Type B pancreatic cell (in vitro differentiated cells): ENCODE measurements at places on chromosomes 12 and 14.
A peak's percentile ranks its signal among the peaks of the same experiment; 100 is the strongest.

- no peak for DNase-seq
Measured at GRCh38 chr14:50726372-50727107, 58.4 kb upstream of the SAV1 start.

- no peak for DNase-seq
Measured at GRCh38 chr14:32571995-32572866, 243.1 kb downstream of the AKAP6 start.

GRCh38 chr14:103059556-103059955, 2.2 kb upstream of the CDC42BPB start:
- no peak for DNase-seq

- no peak for DNase-seq
Measured at GRCh38 chr12:66495709-66496108, 183.2 kb downstream of the GRIP1 start.

GRCh38 chr14:71824816-71825215, 107.4 kb upstream of the RGS6 start:
- no peak for DNase-seq

- no peak for DNase-seq
Measured at GRCh38 chr14:62015243-62015642, 253.0 kb downstream of the SNAPC1 start.

DNA sequence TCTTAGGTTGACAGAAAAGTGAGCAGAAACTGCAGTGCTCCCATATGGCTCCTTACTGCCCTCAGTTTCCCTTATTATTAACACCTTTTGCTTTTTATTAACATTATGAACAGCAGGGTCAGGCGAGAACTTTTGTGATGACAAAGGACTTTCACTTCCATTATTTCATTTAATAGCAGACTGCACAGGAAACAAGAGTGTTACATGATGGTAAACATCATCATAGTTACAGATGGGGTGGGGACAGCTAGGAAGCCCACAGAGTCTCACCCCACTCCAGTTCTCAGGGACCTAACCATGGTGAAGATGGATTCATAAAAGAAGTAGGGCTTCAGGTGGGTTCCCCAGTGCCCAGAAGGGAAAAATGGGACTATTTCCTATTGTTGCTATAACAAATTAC, 110.1 kb upstream of the PELI2 start:
- DNase-seq: no peak

- DNase-seq: no peak
Measured at GRCh38 chr12:128098730-128099129, 168.2 kb upstream of the TMEM132C start.

DNA sequence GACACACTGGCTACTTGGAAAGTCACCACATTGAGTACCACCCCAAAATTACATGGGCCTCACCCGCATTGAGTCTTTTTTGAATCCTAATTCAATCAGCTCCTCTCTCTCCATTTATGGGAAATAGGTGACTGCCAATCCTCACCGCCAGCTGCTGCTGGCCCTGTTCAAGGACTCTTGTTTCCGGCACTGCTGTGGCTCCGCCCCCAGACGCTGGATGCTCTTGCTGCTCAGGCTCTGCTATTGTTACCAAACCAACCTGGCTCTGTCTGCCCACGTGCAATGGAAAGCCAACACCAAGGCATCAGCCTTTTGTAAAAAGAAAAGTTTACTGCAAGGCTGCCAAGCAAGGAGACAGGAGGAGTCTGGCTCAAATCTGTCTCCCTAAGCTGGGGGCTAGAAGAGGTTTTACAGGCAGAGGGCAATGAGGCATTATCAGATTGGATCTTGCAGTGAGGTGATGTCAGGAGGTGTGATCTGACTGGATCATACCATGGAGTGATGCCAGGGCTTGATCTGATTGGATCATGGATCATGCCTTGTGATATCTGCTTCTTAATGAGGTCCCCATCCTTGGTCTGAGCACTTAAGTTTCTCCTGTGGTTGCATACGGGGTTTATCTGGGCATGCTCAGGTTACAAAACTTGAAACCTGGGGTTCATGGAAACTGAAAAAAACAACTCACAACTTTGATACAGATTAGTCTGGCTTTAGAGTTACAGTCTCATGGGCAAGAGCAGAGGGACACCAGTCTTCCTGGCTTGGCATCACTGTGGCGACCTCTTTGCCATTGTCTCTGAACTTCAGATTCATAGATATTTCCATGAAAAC, 117.1 kb upstream of the SLC35F4 start:
- DNase-seq: no peak

GRCh38 chr12:14896521-14897169, 11.0 kb upstream of the MGP start:
- no peak for DNase-seq

GRCh38 chr14:83988275-83988674, 1541.7 kb upstream of the FLRT2 start:
- no peak for DNase-seq

- no peak for DNase-seq
Measured at GRCh38 chr12:56143217-56143616, 9.2 kb upstream of the MYL6B start.

DNA sequence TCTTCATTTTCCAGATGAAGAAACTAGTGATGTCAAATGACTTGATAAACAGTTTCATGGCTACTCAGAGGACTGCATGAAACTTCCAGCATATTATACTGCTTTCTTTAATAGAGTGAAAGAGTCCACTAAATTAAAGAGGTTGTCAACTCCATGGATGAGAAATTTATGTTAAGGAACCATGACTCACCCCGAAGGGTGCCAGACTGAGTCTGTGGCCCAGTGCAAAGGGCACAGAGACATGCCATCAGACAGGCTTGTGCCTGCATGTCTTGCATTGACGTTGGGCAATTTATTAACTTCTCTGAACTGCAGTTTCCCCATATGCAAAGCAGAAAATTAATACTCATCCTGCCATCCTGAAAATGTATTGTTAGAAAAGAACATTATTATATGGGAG, 382.4 kb downstream of the APAF1 start:
- DNase-seq: no peak

DNA sequence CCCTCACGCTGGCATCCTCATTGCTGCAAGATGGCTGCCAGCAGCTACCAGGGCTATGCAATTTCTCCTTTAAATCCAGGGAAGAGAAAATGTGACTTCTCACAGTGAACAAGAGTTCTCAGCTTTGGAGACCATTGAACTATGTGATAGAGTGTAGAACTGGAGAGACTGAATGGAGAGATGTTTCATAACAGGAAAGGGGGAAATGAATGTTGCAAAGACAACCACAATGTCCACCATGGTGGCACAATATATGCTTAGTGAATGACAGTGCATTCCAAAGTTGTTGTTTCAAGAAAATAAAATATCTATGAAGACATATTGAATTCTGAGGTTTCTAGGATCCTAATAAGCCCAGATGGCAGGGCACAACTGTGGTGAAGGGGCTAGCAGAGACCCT, 13.2 kb upstream of the COCH start:
- no peak for DNase-seq

DNA sequence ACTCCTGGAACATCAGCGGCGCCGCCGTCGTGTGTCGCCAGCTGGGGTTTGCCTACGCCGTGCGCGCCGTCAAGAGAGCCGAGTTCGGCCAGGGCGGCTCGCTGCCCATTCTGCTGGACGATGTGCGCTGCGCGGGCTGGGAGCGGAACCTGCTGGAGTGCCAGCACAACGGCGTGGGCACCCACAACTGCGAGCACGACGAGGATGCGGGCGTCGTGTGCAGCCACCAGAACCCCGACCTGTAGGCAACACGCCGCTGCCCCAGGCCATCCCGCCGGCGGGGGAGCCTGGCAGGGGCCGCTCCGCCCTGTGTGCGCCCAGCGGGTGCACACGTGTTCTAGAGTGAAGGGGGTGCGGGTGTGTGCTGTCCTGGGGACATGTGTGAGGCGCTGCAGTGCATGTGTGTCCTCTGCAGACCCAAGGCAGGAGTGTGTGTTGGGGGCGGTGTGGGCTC, 8.7 kb upstream of the CYP46A1 start:
- no peak for DNase-seq

- no peak for DNase-seq
Measured at GRCh38 chr12:67592228-67593011, 56.1 kb upstream of the DYRK2 start.

GRCh38 chr12:127145929-127146789, 1120.8 kb upstream of the TMEM132C start:
- no peak for DNase-seq

DNA sequence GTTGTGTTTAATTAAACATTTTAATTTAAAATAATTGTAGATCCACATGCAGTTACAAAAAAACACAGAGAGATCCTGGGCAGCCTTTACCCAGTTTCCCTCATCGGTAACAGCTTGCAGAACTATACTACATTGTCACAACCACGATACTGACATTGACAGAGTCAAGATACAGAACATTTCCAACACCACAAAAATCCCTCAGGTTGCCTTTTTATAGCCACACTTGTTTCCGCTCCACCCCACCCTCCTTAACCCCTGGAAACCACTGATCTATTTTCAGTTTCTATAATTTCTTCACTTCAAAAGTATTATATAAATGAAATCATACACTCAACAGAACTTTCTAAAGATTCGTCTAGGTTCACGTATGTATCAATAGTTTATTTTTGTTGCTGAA, 458.8 kb upstream of the SOX5 start:
- no peak for DNase-seq

DNA sequence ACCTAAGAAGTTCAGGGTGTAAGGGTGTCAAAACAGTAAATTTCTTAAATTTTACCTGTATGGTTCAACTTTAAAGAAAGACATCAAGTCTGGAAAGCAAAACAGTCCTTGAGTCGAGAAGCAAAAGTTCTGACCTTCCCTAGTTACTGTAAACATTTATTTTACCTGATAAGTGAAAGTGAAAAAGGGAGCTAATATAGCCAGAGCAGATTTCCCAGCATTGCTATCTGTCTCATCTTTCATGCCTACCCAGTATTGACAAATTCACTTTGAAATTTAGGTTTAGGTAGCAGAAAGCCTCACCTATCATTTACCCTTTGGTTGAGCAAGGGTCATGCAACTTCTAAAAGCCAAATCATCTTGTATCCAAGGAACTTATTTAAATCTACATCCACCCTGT, 24.5 kb downstream of the SLC38A4 start:
- no peak for DNase-seq

DNA sequence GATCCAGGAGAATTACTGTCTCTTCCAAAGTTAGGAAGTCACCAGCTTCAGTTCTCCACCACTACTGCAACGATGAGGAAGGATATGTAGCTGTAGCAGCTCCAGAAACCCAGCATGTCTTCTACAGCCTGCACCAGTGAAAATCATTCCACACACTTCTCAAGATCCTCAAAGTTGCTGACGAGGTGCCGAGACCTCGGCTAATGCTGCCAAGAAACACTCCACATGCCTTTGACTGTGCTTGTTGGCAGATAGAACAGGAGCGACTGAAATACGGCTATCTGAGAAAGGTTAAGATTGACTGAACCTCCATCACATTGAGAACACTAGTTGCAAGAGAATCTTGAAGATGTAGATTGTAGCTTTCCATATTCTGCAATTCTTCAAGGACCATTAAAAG, 241.9 kb downstream of the PPFIA2 start:
- DNase-seq: no peak

DNA sequence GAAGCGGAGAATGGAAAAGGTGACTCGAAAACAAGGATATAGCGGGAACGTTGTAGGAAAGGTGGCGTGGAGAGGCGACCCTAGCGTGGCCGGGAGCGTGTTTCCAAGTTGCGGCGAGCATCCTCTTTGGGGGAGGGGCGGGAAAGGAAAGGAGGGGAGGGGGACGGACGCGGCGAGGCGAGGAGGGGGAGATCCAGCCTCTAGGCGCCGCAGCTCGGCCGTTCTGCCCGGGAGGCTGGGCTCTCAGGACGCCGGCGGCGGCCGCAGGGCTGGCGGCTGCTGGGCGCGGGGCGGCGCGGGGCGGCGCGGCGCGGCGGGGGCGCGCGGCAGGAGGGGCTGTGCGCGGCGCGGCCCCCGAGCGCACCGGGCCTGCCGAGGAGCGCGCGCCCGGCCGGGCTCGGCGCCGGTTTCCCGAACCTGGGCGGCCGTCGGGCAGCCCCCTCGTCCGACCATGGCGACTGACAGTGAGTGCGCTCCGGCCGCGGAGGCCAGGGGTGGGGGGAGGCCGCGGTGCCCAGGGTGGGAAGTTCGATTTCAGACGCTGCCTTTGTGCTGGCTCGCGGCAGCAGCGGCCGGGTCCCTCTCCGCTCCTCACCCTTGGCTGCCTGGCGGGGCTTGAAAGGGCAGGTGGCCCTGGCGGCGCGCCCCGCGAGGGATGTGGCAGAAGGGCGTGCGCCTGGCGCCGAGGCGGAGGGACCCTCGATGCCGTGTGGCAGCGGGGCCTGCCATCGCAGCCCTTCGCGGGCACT, 50.3 kb downstream of the SNAPC1 start:
- DNase-seq: no peak

DNA sequence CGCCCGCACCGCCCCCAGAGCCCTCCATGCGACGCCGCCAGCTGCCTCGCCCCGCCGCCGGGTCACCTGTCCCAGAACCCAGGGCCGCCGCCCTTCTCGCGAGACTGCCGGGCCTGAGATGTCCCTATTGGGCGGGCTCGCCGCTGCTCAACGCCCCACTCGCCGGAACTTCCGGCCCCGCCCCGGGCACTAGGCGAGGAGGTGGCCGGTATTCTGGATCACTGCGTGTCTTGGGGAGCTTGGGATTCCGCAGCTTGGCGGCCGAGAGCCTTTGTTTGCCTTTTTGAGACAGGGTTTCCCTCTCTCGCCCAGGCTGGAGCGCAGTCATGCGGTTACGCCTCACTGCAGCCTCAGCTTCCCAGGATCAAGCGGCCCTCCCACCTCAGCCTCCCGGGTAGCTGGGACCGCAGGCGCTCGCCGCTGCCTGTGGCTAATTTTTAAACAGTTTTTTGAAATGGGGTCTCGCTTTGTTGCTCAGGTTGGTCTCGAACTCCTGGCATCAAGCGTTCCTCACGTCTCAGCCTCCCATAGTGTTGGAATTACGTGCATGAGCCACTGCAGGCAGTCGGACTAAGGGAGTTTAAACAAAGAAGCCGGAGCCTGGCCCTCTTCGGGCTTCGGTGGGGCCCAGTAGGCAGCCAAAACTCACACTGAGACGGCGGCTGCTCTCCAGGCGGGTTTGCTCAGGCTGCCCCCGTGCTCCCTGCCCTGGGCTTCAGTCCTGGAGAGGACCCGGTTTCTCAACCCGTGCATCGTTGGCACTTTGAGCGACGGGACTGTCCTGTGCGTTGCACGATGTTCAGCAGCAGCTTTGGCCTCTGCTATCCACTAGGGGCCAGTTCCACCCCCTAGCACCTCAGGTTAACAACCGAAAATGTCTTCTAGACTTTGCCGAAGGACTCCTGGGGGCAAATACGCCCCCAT, at the start of gene SLC15A4:
TSS of gene SLC15A4 (minus strand) at position 43 of the 924 bp plus-strand sequence. CDS start at position 28, 15 bp downstream.
- peak; percentile 98 for DNase-seq

DNA sequence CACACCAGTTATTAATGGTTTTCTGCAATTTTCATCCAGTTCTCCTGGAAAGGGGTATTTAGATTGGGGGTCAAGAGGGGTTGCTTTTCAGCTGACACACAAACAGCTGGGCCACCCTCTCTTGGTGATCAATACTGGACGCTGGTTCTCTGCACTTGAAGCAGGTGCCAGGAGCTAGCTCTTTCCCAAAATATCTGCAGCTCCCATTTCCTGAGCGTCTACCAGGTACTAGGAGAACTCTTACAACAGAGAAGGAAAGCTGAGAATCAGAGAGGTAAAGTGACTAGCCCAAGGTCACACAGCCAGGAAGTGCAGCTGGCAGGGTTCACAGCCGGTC, 1.2 kb downstream of the TESC start:
- DNase-seq: no peak
